Activated naive CD4-positive, alpha-beta T cell treated with Interleukin-2 at 50 U/mL for 16 hours (primary cell): ENCODE measurements at places on chromosomes 16 and 17.

DNA sequence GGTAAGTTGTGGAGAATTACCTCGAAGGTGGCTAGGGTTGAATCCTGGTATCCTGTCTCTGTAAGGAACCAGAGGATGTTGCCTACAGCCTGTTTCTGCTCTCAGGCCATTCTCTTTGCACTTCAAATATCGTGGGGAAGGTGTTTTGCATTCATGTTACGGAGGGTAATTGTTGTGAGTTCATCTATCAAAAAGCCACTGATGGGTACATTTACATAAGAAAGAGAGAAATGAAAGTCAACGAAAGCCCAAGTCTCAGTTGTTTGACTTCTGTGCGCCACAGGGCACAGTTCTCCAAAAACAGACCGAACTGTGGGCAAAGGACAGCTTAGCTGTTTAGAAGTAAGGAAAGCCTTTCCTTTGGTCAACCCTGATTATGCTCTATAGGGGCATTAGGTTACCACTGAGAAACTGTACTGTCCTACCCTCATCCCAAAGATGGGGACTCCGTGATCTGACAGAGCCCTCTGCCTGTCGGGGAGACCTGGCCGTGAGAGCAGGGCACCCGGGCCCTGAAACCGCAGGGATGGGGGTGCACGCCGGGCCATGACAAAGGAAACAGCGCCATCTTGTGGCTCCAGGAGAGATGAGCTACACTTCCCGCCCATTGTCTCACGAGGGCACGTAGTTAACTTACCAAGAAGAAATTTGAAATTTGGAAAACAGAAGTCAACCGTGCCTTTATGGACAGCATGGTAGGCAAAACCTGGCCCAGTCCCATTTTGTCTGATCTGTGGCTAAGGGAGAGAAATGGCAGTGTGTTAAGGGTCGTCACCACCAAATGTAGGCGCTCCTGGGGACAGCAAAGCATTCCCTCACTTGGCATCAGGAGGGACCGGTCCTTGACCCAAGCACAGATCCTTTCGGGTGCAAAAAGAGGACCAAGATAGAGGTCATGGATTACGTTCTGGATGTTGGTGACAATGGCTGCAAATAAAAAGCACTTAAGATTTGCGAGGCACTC, 74.5 kb upstream of the DYNLRB2 start:
- peak; percentile 65 for DNase-seq

GRCh38 chr16:1331712-1332617, 1.5 kb upstream of the BAIAP3 start:
- peak; percentile 36 for DNase-seq

- no peak for DNase-seq
Measured at GRCh38 chr17:1522626-1523025, 6.2 kb upstream of the INPP5K start.

DNA sequence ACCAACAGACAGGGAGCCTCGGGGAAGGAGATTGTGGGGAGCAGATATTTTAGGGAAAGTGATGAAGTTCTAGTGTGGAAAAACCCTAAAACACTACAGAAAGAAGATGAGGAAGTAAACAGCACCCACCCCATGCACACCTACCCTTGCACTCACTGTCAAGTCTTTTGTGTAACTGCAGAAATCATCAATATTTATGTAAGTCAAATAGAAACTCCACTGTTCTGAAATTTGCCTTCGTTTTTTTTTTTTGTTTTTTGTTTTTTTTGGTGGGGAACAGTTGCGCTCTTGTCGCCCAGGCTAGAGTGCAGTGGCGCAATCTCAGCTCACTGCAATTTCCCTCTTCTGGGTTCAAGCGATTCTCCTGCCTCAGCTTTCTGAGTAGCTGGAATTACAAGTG, 273.4 kb downstream of the CPPED1 start:
- DNase-seq: no peak

DNA sequence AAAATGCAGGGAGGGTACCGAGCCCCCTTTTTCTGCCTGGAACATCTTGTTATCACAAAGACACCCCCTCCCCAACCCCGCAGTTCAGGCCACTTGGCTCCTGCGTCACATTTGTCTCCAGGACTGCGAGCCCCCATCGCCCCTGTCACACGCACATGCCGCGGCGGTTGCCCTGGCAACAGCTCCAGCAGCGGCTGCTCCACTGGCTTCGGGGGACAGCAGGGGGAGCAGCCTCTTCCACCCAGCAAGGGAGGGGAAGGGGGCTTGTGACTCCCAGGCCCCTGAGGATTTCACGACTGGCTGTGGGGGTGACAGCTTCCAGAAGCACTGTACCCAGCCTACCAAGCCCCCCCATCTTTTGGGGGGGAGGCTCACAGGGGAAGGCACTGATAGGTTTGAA, 2.6 kb downstream of the BAIAP3 start:
- DNase-seq: no peak

- DNase-seq: no peak
Measured at GRCh38 chr16:84024854-84025253, 17.7 kb downstream of the SLC38A8 start.

GRCh38 chr17:18027280-18027679, 11.7 kb downstream of the ATPAF2 start:
- no peak for DNase-seq

- DNase-seq: no peak
Measured at GRCh38 chr16:4702466-4702808, 9.1 kb downstream of the NUDT16L1 start.

DNA sequence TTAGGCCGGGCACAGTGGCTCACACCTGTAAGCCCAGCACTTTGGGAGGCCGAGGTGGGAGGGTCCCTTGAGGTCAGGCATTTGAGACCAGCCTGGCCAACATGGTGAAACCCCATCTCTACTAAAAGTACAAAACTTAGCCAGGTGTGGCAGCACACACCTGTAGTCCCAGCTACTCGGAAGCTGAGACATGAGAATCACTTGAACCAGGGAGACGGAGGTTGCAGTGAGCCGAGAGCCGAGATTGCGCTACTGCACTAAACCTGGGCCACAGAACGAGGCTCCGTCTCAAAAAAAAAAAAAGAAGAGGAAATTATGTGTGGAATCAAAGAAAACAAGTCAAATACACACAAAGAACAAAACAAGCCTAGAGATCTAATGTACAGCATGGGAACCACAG, 16.1 kb upstream of the MPRIP start:
- DNase-seq: no peak

DNA sequence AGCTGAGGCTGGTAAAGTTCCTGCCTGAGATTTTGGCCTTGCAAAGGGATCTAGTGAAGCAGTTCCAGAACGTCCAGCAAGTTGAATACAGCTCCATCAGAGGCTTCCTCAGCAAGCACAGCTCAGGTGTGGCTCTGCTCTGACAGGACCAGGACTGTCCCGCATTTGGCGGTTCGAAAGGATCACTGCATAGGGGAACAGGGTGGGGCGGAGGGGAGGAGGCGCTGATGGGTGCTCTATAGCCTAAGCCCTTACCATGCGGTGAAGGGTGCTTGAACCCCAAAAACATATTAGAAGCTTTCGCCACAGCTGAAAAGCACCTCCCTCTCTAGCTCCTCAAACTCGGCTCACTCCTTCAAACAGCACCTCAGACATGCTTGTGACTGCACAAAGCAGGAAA, 29.9 kb upstream of the ENDOV start:
- DNase-seq: no peak

DNA sequence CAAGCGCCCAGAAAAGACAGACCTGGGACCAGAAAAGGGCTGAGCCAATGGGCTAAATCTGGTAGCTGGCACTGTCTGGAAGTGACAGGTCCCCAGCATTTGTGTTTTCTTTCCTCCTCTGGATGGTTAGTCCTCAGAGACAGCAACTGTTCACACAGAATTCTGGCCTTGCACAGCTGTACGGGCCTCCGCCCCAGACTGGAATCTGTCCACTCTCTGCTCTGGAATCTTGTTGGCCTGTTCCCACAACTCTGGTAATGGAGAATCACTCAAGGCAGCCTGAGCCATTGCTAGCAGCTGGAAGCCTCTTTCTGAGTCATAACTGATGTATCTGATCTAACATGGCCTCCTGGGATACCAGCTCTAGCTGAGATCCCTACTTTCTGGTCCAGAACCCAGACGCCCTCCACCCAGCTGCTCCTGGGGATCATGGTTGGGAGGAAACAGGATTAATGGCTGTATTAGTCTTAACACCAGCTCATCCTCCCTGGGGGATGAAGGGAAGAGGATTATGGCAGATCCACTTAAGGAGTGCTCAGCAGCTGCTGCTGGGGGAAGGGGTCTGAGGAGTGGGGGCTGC, 9.1 kb downstream of the ZNF668 start:
- no peak for DNase-seq

DNA sequence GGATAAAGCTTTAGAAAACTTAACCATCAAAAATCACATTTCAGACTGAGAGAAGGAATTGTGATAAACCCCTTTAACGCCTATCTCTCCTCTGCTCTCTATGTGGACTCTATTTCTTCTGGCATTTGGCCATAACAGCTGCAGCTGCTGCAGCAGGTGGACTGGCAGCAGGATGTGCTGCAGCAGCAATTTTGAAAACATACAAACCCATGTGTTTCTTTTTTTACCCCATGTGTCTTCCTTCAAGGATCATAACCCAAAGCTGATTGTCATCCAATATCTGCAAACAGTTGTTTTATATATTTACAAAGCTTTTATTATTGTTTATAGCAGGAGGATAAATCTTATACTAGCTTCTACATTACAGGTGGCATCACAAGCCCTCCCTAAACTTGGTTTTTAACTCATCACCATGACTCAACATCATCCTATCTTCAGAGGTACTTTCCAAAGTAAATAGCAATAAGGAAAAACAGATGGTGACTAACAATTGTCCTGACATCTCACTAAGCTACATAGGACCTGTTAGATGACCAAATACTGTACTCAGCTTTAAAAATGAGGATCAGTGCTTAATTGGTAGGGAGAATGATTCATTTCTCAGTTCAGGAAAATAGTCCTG, 14.5 kb upstream of the KRTAP9-2 start:
- no peak for DNase-seq

DNA sequence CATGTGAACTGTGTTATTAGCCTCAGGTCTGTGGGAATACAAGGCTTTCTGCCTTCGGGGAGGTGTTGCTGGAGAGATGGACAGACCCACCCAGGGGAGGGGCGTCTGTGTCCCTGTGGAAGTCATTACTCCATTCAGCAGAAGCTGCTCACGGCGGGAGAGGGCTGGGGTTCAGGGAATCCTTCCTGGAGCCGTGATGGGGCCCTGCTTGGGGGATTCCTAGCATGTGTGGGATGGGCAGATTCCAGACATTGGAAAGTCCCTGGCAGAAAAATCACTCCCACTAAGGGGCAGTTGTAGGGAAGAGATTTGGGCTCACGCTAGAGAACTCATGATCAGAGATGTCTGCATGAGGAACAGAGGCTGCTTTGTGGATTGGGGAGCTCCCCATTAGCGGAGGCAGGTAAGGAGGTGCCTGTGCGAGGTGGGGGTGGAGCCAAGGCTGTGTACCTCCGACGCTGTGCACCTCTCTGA, 56.3 kb upstream of the IL34 start:
- DNase-seq: no peak

DNA sequence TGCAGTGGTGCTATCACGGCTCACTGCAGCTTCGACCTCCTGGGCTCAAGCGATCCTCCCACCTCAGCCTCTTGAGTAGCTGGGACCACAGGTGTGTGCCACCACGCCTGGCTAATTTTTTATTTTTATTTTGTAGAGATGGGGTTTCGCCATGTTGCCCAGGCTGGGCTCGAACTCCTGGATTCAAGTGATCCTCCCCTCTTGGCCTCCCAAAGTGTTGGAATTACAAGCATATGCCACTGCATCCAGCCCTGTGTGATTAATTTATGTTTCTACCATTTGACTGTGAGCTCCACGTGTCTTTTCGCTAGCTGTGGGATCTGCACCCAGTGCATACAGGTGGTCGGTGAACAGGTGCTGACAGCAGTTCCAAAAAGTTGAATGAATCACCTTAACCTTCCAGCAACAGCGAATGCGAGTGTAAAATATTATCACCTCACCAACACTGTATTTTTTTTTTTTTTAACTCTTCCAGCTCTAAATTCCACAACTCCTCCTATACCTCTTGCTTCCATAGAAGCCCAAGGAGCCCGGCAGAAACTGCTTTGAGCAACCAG, 484 bp upstream of the NUDT7 start:
- DNase-seq: no peak

- no peak for DNase-seq
Measured at GRCh38 chr17:81325714-81326358, 30.7 kb upstream of the SLC38A10 start.

- no peak for DNase-seq
Measured at GRCh38 chr16:13348416-13348815, 447.0 kb downstream of the SHISA9 start.

DNA sequence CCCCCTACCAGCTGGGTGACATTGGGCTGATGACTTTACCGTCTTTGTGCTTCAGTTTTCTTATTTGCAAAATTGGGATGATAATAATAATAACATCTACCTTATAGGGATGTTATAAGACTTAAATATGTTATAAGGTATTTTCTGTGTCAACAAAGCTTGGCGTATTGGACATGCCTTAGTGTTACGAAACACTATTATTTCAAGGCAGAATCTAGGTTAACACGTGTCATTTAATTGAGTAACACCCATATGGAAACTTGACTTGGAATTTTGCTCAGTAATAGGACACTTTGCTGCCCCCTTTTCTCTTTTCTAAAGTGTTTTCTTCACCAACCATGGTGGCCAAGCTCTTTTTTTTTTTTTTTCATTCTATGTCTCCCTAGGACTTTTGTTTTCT, 294.2 kb upstream of the SALL1 start:
- no peak for DNase-seq

- DNase-seq: peak; percentile 35
Measured at GRCh38 chr17:67503184-67503583, 126.1 kb downstream of the PITPNC1 start.

DNA sequence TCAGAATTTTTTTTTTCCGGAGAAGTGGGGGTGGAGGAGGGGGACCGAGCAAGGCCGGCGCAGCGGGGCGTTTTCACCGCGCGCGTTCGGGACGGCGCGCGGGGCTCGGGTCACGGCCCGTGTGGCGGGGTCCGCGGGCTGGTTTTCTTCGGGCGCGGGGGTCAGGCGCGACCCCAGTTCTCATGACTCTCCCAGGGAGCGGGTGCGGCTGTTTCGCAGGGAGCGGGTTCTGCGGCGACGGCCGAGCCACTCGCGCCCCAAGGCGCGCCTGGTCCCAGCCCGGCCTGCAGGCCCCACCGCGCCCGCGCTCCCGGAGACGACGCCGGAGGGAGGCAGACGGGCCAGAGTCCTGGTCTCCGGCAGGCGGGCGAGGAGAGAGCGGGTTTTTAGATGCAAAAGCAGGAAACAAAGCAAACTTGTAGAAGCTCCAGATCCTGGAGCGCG, 1.0 kb downstream of the BAHCC1 start:
- no peak for DNase-seq
